Dermis microvascular lymphatic vessel endothelial cell (primary cell): ENCODE measurements at places on chromosomes 2 and 18. TPM values are rescaled to one million over a fixed set of nuclear protein-coding genes. Genes with fewer than 3 reads are reported as not detected.

TCF7L1 gene
- total RNA-seq, result 4.2 and 6.2 TPM in 2 replicates

KATNAL2 gene
- 0.25 and 0.64 TPM in 2 replicates for total RNA-seq

SCTR gene
- total RNA-seq, result not detected in 2 replicates

NBAS gene
- total RNA-seq, result 69.8 and 72.6 TPM in 2 replicates

IL37 gene
- not detected in 2 replicates for total RNA-seq

PLCL1 gene
- 0.76 and 1.0 TPM in 2 replicates for total RNA-seq

UGT1A8 gene
- not detected in 2 replicates for total RNA-seq

PIKFYVE gene
- total RNA-seq, result 19.3 and 24.5 TPM in 2 replicates

POTEC gene
- total RNA-seq, result not detected in 2 replicates

ANKRD62 gene
- total RNA-seq, result not detected in 2 replicates

SERPINB4 gene
- 0.13 TPM in 1 of 2 replicates, not detected in the other for total RNA-seq

UBXN2A gene
- 8.3 and 8.5 TPM in 2 replicates for total RNA-seq

RGPD4 gene
- not detected in 2 replicates for total RNA-seq

LCLAT1 gene
- 10.1 and 12.8 TPM in 2 replicates for total RNA-seq

DNAJC5G gene
- 0.39 and 1.0 TPM in 2 replicates for total RNA-seq

EMILIN1 gene
- 21.3 and 37.0 TPM in 2 replicates for total RNA-seq

MDH1B gene
- total RNA-seq, result 0.13 TPM in 2 replicates

CABYR gene
- 0.76 and 3.1 TPM in 2 replicates for total RNA-seq

TMEM200C gene
- under 0.01 TPM in 1 of 2 replicates, not detected in the other for total RNA-seq

RESP18 gene
- total RNA-seq, result not detected in 2 replicates

SLC19A3 gene
- under 0.01 and 0.13 TPM in 2 replicates for total RNA-seq

COPS7B gene
- total RNA-seq, result 11.2 and 15.8 TPM in 2 replicates

PLEK gene
- under 0.01 and 0.26 TPM in 2 replicates for total RNA-seq

CCDC141 gene
- 0.63 and 1.5 TPM in 2 replicates for total RNA-seq

UGT1A5 gene
- not detected in 2 replicates for total RNA-seq

MYCN gene
- 3.2 and 7.2 TPM in 2 replicates for total RNA-seq

KCNIP3 gene
- total RNA-seq, result 0.13 TPM in 2 replicates

TIMM21 gene
- total RNA-seq, result 18.5 and 19.6 TPM in 2 replicates

M1AP gene
- not detected in 2 replicates for total RNA-seq

FZD7 gene
- under 0.01 and 0.13 TPM in 2 replicates for total RNA-seq

PSD4 gene
- total RNA-seq, result 0.39 and 0.51 TPM in 2 replicates

TUBA4B gene
- not detected in 2 replicates for total RNA-seq

KCNF1 gene
- 3.6 and 8.5 TPM in 2 replicates for total RNA-seq

SERTAD2 gene
- 3.6 and 6.4 TPM in 2 replicates for total RNA-seq

BZW1 gene
- 413 and 560 TPM in 2 replicates for total RNA-seq

GAD1 gene
- 0.13 and 0.26 TPM in 2 replicates for total RNA-seq

PDE1A gene
- total RNA-seq, result 6.0 and 10.5 TPM in 2 replicates

ACVR2A gene
- total RNA-seq, result 3.5 and 4.0 TPM in 2 replicates

PSMA8 gene
- total RNA-seq, result not detected in 2 replicates

NEURL3 gene
- 0.13 TPM in 2 replicates for total RNA-seq

TUBA3E gene
- total RNA-seq, result not detected in 2 replicates

IL1RN gene
- not detected in 2 replicates for total RNA-seq

OSBPL6 gene
- 3.9 and 8.7 TPM in 2 replicates for total RNA-seq

BMP10 gene
- not detected in 2 replicates for total RNA-seq

PLGLB2 gene
- 0.39 and 2.4 TPM in 2 replicates for total RNA-seq

KIAA2012 gene
- total RNA-seq, result not detected in 2 replicates

STARD6 gene
- total RNA-seq, result 0.13 and 0.26 TPM in 2 replicates

LCT gene
- total RNA-seq, result not detected in 2 replicates

APOB gene
- total RNA-seq, result under 0.01 and 0.13 TPM in 2 replicates

SLC9A2 gene
- total RNA-seq, result not detected in 2 replicates

POTEJ gene
- 0.26 and 0.38 TPM in 2 replicates for total RNA-seq

NPPC gene
- total RNA-seq, result not detected in 2 replicates

ARPC2 gene
- total RNA-seq, result 256 and 269 TPM in 2 replicates

KIF5C gene
- under 0.01 TPM in 2 replicates for total RNA-seq

RAB31 gene
- 46.5 and 56.6 TPM in 2 replicates for total RNA-seq

REG3A gene
- total RNA-seq, result not detected in 2 replicates

CIB4 gene
- not detected in 2 replicates for total RNA-seq

TCF23 gene
- total RNA-seq, result not detected in 2 replicates
